Hepatocyte (in vitro differentiated cells): ENCODE measurements at places on chromosomes 13 and 19. TPM values are rescaled to one million over a fixed set of nuclear protein-coding genes. Genes with fewer than 3 reads are reported as not detected.

Gene CLDND2
- 6.8 and 7.2 TPM in 2 replicates for polyA plus RNA-seq

Gene JAK3
- polyA plus RNA-seq: 3.0 and 3.6 TPM in 2 replicates

Gene ZNF610
- 4.7 and 5.3 TPM in 2 replicates for polyA plus RNA-seq

Gene ATG4D
- 34.5 and 40.0 TPM in 2 replicates for polyA plus RNA-seq

Gene GPR18
- 0.35 TPM in 1 of 2 replicates, not detected in the other for polyA plus RNA-seq

Gene RNF17
- not detected in 2 replicates for polyA plus RNA-seq

Gene DMKN
- polyA plus RNA-seq: 99.5 and 111 TPM in 2 replicates

Gene SIGLEC14
- polyA plus RNA-seq: 0.15 and 0.47 TPM in 2 replicates

Gene LGALS7B
- polyA plus RNA-seq: 0.72 TPM in 1 of 2 replicates, not detected in the other

Gene PEAK3
- 0.15 and 0.57 TPM in 2 replicates for polyA plus RNA-seq

Gene SERTAD1
- 17.9 and 23.6 TPM in 2 replicates for polyA plus RNA-seq

Gene ETV2
- 0.79 and 3.5 TPM in 2 replicates for polyA plus RNA-seq

Gene LILRA1
- not detected in 2 replicates for polyA plus RNA-seq

Gene ZSCAN4
- polyA plus RNA-seq: not detected in 2 replicates

Gene ELAVL1
- 88.1 and 89.9 TPM in 2 replicates for polyA plus RNA-seq

Gene LILRB5
- 1.3 and 1.6 TPM in 2 replicates for polyA plus RNA-seq

Gene ZNF534
- not detected in 2 replicates for polyA plus RNA-seq

Gene ZNF426
- polyA plus RNA-seq: 10.4 and 14.0 TPM in 2 replicates

Gene APC2
- polyA plus RNA-seq: 0.36 and 0.40 TPM in 2 replicates

Gene ARHGAP35
- polyA plus RNA-seq: 11.5 and 18.6 TPM in 2 replicates

Gene TEX101
- polyA plus RNA-seq: not detected in 2 replicates

Gene RPL13A
- 904 and 953 TPM in 2 replicates for polyA plus RNA-seq

Gene MYH14
- 31.7 and 40.9 TPM in 2 replicates for polyA plus RNA-seq

Gene TFDP1
- polyA plus RNA-seq: 62.5 and 62.9 TPM in 2 replicates

Gene PROZ
- 4.7 and 8.0 TPM in 2 replicates for polyA plus RNA-seq

Gene PCDH20
- 5.1 and 7.2 TPM in 2 replicates for polyA plus RNA-seq

Gene GPR4
- polyA plus RNA-seq: 0.10 TPM in 1 of 2 replicates, not detected in the other

Gene FFAR2
- 0.64 TPM in 1 of 2 replicates, not detected in the other for polyA plus RNA-seq

Gene BTBD2
- polyA plus RNA-seq: 71.1 and 76.0 TPM in 2 replicates

Gene MAMSTR
- 5.2 and 7.5 TPM in 2 replicates for polyA plus RNA-seq

Gene OR10H1
- polyA plus RNA-seq: not detected in 2 replicates

Gene LMTK3
- polyA plus RNA-seq: 1.3 and 2.1 TPM in 2 replicates

Gene STXBP2
- 142 and 150 TPM in 2 replicates for polyA plus RNA-seq

Gene TSKS
- not detected in 2 replicates for polyA plus RNA-seq

Gene SYCN
- 0.37 TPM in 1 of 2 replicates, not detected in the other for polyA plus RNA-seq

Gene RBM26
- polyA plus RNA-seq: 17.5 and 19.3 TPM in 2 replicates

Gene ATP4A
- polyA plus RNA-seq: 3.5 and 5.1 TPM in 2 replicates

Gene VSTM1
- not detected in 2 replicates for polyA plus RNA-seq

Gene RGCC
- polyA plus RNA-seq: 19.9 and 21.2 TPM in 2 replicates

Gene ZNF225
- 1.2 and 2.9 TPM in 2 replicates for polyA plus RNA-seq

Gene IGSF23
- polyA plus RNA-seq: 0.21 and 3.8 TPM in 2 replicates

Gene SHANK1
- 0.56 and 1.4 TPM in 2 replicates for polyA plus RNA-seq

Gene SLC7A10
- 4.3 and 7.3 TPM in 2 replicates for polyA plus RNA-seq
